ENCODE measurements at places on chromosomes 16 and 17. TPM values are rescaled to one million over a fixed set of nuclear protein-coding genes. Genes with fewer than 3 reads are reported as not detected.

TMEM88 gene
- 5.5 TPM for polyA plus RNA-seq

TNFRSF12A gene
- 7.7 TPM for polyA plus RNA-seq

KRT28 gene
- polyA plus RNA-seq: not detected

C17orf107 gene
- 0.26 TPM for polyA plus RNA-seq

TPSD1 gene
- polyA plus RNA-seq: not detected

Data from spleen (tissue), 13 donors.